CD4-positive, alpha-beta memory T cell (primary cell): ENCODE measurements at places on chromosomes 12 and 14. TPM values are rescaled to one million over a fixed set of nuclear protein-coding genes. Genes with fewer than 3 reads are reported as not detected.

Gene ANO4
- not detected for polyA plus RNA-seq

Gene ASB2
- 2.3 TPM for polyA plus RNA-seq

Gene STAT6
- polyA plus RNA-seq, result 78.4 TPM

Gene CCND2
- polyA plus RNA-seq, result 83.3 TPM

Gene NRXN3
- not detected for polyA plus RNA-seq

Gene VRTN
- polyA plus RNA-seq, result not detected

Gene TPH2
- polyA plus RNA-seq, result not detected

Gene SLC6A12
- not detected for polyA plus RNA-seq

Gene LRRK2
- not detected for polyA plus RNA-seq

Gene MAP3K9
- 0.47 TPM for polyA plus RNA-seq

Gene PPM1H
- polyA plus RNA-seq, result not detected

Gene TMPRSS12
- not detected for polyA plus RNA-seq

Gene OR6C70
- not detected for polyA plus RNA-seq

Gene GLT1D1
- polyA plus RNA-seq, result not detected

Gene OR6C2
- polyA plus RNA-seq, result not detected

Gene CDK17
- polyA plus RNA-seq, result 30.5 TPM

Gene VIPAS39
- 8.4 TPM for polyA plus RNA-seq

Gene SMOC1
- polyA plus RNA-seq, result not detected

Gene RFX4
- polyA plus RNA-seq, result not detected

Gene LRRC10
- polyA plus RNA-seq, result not detected

Gene TAS2R43
- not detected for polyA plus RNA-seq

Gene SSPN
- polyA plus RNA-seq, result 1.0 TPM

Gene KRT77
- not detected for polyA plus RNA-seq

Gene FOXN4
- polyA plus RNA-seq, result not detected

Gene KRT74
- not detected for polyA plus RNA-seq

Gene PRKAG1
- polyA plus RNA-seq, result 50.3 TPM

Gene RPAP3
- 32.1 TPM for polyA plus RNA-seq

Gene KRT85
- not detected for polyA plus RNA-seq

Gene SLC10A1
- polyA plus RNA-seq, result not detected

Gene ALDH6A1
- 22.2 TPM for polyA plus RNA-seq

Gene NTF3
- not detected for polyA plus RNA-seq

Gene ACRBP
- polyA plus RNA-seq, result not detected

Gene ADCY4
- polyA plus RNA-seq, result 0.48 TPM

Gene PPM1A
- 18.9 TPM for polyA plus RNA-seq

Gene SRRM4
- not detected for polyA plus RNA-seq

Gene PSME2
- polyA plus RNA-seq, result 511 TPM

Gene BTG1
- polyA plus RNA-seq, result 339 TPM

Gene SYNDIG1L
- polyA plus RNA-seq, result not detected
